NCI-H2081 treated with DMSO at 0.1 percent for 48 hours (cell line): ENCODE measurements at places on chromosomes 1 and 21.

- DNase-seq = no peak
Measured at GRCh38 chr1:87951852-87952251, 623.2 kb downstream of the LMO4 start.

GRCh38 chr1:194052514-194053338 is 866.3 kb upstream of the B3GALT2 start:
- no peak for DNase-seq

- no peak for DNase-seq
Measured at GRCh38 chr1:100585786-100586185, 47.8 kb downstream of the GPR88 start.

DNA sequence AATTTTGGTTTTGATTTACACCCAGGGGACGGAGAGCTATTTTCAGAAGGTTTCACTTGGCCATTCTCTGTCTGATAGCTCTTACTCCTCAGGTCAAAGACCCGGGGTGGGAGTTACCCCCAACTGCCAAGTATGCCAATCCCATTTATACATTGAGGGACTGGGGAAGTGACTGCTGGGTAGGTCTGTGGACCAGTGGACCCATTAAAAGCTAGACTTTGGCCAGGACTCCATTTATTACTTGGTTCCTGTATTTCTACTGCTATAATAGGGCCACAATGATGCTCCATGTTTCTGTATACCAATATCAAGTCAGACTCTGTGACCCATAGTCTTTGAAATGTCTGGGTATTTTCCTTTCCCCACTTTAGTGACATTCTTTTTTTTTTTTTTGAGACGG is 14.6 kb downstream of the ZFYVE9 start:
- no peak for DNase-seq

DNA sequence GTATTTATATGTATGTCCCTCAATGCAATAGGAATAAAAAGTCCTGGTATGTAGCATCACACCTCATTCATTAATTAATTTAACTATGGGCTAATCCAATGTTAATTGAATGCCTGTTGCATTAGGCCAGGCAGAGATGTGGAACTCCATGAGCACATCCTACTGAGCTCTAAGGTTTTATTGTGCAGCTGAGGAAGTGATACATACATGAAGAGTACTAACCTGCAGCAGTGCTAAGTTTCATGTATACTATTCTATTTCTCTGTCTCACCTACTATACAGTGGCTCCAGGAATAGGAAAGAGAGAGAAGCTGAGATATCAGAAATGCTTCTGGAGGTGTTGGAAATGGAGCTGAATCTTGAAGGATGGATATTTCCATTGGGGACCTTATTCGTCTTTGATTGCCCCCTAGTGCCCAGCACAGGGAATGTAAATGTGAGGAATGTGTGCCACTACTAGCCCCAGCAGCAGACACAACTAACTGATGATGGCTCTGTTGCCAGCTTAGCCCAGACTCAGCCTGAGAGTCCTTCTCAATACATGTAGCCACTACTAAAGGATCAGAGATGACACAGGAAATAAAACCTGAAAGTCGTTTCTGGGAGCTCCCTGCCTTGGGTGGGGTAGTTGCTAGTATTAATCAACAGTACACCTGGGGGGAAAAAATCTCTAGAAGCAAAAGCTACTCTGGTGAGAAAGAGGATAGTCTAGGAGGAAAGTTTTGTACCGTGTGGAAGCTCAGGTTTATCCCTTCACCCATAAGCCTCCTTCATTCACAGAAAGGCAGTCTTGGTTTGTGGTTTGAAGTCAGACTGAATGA is 173.3 kb upstream of the FOXD3 start:
- DNase-seq = no peak
